NCI-H187 treated with DMSO at 0.1 percent for 48 hours (cell line): ENCODE measurements at places on chromosomes 1 and 21.

GRCh38 chr1:174812656-174813055 lies 187.1 kb upstream of the CACYBP start:
- no peak for DNase-seq

GRCh38 chr1:245475961-245476516 lies 321.3 kb downstream of the KIF26B start:
- DNase-seq, result no peak

DNA sequence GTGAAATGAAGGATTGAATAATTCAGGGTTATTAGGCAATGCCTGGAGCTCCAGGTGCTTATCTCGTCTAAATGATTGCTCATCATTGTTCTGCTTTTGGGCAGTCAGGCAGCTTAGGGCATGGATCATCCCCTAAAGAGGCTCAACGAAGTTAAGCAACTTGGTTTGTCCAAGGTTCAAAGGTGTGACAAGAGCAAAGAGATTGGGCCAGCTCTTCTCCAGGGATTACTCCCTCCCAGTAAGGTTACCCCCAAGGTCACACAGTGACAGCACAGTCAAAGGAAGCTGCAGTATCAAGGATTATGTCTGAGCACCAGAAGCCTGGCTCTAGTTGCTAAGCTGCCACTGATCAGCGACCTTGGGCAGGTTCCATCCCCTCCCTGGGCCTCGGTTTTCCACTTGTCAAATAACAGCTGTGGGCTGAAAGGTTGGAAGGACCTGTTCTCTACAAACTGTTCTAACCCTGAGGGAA lies 6.8 kb downstream of the ETNK2 start:
- no peak for DNase-seq

DNA sequence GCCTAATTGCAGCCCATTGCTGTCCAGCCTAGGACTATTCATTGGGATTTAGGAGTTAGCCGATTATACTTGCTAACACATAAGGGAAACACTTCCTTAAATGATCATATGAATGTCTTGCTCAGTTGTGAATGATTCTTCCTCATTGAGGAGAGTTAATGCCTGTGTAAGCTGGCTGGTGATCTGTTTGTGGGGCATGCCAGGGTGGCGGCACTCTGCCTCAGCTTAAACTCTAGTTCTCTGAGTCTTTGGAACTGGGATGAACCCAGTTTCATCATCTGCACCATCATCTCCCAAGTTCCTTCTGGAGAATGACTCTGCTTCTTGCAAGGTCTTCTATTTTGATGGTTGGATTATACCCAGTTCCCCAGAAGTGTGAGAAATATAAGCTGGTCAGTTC lies 23.9 kb upstream of the SLAMF6 start:
- DNase-seq, result no peak

DNA sequence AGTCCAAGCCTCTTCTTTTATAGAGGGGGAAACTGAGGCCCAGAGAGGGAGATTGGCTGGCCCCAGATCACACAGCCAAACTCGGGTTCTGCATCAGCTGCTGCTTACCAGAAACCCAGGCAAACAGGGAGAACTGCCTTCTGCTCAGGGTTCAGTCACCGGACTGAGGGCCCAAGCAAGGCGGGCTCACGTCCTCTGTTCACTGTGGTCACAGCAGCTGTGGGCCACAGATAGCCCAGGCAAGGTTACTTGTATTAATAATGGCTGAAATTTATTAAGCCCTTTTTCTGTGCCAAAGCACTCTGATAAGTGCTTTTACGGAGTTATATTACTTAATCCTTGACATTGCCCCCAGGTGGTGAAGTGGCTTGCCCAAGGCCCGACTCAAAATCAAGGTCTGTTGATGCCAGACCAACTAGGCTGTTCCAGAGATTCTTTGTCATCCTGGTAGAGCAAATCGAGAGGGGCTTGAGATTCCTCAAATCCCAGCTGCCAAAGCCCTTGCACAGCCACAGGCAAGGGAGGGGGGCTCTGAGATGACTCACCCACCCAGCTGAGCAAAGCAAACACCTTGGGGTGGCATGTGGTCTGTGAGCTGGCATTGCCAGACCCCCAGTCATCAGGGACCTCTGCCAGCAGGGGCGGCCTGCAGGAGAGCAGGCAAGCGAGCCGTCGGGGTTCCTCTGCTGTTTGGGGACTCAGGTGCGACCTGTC lies 36.5 kb downstream of the EPHB2 start:
- DNase-seq, result no peak

DNA sequence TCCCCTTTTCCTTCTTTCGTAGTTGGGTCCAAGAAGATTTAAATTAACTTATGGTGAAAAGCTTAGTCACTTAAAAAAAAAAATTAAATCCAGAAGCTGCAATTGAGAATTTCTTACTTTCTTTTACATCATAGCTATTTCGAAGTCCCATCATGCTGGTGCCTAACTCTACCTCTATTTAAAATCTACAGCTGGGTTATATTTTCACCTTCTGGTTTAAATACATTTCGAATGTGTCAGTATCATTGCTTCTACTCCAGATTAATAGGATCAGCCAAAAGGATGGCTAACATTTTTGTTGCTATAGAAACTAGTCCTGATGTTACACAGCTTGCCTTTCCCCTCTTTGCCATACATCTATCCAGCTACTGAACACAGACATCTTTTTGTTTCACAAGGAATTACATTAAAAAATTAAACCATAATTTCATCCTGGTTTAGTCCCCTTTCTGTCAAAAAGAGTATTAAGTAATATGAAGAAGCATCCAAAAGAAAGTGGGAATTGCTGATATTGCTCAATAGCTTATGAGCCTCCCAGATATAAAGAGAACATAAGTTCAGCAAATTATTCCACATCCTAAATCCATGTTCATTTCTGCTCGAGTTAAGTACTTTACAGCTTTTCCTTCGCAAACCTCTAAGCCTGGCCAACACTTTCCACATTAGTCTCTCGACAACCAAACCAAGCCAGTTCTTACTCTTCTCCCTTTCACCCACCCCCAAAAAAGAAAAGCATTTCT lies 396.7 kb upstream of the DAB1 start:
- no peak for DNase-seq

DNA sequence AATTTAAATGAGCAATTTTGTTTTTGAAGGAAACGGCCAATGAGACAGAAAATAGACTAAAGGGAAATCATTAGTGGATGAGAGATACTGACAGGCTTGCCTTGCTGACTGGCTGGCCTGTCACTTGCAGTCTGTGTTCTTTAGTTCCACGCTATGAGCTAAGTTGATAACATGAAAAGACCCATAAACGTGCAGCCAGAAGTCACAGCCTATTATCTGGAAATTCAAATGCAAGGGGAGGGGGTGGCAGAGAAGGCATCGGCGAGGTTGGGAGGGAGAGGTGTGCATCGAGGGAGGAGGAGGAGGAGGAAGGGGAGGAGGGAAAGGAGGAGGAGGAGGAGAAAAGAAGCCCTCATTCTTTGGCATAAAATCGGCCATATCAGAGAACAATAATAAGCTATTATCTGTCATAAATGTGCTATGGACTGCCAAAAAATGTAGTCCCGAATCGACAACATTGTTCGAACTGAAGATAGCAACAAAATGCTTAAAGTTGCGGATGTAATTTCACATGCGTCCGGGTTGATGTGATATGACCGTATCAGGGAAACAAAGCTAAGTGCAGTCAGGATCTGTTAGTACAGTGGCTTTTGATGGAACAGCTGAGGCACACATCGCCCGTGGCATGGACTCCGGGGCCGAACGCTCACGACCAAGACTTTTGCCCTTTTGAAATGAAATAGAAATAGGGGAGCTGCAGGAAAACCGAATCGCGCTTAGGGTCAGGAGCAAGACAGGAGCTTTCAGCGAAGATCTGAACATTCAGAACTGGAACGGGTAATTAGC lies 11.6 kb upstream of the BARHL2 start:
- DNase-seq, result no peak

GRCh38 chr1:66331658-66332547 lies 202.1 kb upstream of the SGIP1 start:
- no peak for DNase-seq

DNA sequence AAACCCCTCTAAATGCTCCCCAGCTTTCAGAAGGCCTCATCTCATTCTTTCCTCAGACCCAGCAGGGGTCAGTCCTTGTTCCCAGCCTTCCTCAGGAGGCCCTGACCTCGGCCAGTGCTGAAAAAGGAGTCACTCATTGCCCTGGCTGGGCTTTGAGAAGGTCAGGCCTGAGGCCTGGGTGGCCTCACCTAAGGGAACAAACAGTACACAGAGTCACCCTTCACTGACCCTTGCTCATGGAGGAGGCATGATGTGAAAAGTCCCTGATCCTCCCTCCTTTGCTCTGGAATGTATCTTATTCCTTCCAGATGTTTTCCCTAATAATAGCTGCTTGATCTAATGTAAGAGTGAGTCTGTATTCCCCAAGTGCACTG lies 117.7 kb upstream of the SLC44A3 start:
- DNase-seq, result no peak

DNA sequence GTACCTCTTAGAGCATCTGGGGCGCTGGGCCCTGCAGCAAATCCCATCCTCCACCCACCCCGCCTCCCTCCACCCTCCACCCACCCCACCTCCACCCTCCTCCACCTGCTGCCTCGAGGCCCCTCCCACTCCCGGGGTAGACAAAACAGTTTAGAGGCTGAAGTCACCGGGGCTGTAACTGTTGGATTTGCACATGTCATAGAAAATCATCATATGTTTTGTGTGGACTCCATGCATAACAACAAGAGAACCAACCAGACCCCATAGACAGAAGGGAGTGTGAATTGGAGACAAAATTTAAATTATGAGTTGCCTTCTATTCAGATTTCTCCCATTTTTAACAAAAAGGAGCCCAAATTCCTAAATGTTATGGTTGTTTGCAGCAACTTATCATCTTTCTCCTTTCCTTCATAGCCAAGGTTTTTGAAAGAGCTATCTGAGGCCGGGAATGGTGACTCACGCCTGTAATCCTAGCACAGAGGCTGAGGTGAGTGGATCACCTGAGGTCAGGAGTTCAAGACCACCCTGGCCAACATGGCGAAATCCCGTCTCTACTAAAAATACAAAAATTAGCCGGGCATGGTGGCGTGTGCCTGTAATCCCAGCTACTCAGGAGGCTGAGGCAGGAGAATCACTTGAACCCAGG lies 28.2 kb upstream of the LGALS8 start:
- no peak for DNase-seq

DNA sequence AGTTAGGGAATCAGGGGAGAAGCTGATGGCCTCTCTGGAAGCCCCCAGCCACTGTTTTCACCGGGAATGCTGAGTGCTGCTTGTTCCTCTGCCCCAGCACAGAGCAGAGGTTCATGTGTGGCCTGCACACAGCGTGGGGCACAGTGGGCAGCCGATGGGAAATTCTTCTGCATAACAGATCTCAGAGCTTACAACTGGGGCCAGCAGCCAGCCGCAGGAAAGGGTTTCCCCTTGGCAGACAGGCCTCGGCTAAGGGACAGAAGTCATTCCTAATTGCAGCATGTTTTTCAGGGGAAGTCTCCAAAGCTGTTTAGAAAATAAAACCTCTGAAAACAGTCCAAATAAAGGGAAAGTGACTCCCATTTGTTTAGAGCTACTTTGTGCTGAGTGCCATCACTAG lies 22.6 kb downstream of the HMGB4 start:
- DNase-seq, result no peak

- no peak for DNase-seq
Observed at GRCh38 chr1:9169601-9170137, 40.8 kb upstream of the GPR157 start.

DNA sequence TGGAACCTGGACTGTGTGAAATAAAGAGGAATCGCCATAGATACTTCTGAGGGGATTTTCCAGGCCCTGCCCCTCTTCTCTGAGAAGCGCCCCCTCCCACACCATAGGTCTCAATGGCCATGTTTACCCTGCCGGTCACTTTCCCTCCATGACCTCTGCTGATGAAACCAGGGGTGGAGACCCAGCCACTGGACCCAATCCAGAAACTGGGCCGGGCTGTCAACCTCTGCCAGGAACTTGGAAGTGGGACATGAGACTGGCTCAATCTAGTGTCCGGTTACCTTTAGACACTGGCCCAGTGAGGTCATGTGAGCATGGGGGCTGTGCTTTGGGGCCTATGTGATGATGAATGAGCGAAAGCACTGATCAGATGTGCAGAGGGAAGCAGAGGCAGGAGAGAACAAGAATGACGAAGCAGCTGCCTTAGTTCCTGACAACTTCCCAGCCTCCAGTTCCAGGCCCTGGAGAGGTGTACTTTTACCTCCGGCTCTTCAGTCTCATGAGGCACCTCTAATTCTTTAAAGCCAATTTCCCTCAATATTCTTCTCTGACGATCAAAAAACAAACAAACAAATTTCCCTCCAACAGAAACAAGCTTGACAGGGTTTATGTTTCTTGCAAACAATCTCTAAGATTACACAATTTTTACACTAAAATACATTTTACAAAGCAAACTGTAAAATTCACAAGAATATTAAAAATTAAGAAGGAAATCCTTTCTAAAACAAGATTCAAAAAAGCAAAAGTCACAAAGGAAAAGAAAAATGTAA lies 4.9 kb downstream of the ASAP3 start:
- DNase-seq, result no peak

GRCh38 chr1:246726255-246726679 lies 2.1 kb downstream of the SCCPDH start:
- no peak for DNase-seq

- DNase-seq, result no peak
Observed at GRCh38 chr1:173095632-173096031, 44.9 kb upstream of the TNFSF18 start.

GRCh38 chr1:18936814-18937481 lies 19.5 kb downstream of the IFFO2 start:
- no peak for DNase-seq

DNA sequence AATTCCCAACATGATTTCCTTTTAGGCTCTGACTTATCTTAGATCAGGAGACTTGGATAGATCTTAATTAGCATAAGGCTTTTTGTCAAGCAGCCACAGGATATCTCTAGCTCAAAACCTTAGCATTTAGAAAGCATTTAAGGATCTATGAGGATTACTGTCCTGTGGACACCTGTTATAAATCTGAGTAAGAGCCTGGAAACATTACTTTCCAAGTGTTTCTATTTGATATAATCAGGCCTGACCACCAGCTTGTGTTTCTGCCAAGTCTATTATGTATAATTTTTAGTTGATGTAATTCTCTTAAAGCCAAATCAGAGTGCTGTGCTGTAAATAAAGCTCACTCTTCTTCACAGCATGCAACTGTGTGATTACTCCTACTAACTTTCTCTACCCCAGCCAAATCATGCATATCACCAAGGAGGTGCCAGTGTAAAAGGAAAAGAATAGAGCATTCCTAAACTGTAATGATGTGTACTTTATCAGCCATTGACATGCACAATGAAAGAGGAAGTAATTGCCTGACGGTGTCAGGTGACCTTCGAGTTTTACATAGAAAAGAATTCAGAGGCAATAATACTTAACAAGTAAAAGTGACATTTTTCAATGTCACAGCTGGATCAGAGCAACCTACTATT lies 309.9 kb upstream of the PRMT6 start:
- no peak for DNase-seq

DNA sequence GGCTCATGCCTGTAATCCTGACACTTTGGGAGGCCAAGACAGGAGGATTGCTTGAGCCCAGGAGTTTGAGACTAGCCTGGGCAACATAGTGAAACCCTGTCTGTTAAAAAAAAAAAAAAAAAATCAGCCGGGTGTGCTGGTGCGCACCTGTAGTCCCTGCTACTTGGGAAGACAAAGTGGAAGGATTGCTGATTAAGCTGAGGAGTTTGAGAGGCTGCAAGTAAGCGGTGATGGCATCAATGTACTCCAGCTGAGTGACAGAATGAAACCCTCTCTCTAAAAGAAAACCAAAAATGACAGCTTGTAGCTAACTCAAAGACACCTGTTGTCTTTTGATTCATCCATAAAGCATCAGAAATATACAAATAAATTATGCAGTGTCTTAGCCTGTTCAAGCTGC lies 31.8 kb downstream of the SIPA1L2 start:
- no peak for DNase-seq

- no peak for DNase-seq
Observed at GRCh38 chr1:63955370-63956145, 181.7 kb downstream of the ROR1 start.

- no peak for DNase-seq
Observed at GRCh38 chr21:44064852-44065403, 42.3 kb upstream of the PWP2 start.
